ENCODE measurements at places on chromosomes 5 and 9.

DNA sequence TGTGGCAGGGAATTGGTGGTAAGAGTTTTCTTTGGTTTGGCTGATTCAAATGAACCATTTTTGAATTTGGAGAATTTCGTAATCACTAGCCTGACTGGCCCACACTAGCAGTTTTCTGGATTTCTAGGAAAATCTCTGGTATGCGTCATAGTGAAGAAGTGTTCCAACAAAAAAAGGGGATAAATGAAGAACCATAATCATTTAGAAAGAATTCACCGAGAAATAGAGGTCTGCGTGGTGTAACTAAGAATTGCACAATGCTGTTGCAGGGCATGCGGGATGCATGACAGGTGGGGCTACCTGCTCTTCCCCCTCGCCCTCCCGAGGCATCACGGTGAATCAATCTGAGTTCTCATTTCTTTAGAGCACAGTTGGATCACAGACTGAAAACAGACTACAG lies 232.3 kb upstream of the PAPPA start:
- DNase-seq, result no peak

DNA sequence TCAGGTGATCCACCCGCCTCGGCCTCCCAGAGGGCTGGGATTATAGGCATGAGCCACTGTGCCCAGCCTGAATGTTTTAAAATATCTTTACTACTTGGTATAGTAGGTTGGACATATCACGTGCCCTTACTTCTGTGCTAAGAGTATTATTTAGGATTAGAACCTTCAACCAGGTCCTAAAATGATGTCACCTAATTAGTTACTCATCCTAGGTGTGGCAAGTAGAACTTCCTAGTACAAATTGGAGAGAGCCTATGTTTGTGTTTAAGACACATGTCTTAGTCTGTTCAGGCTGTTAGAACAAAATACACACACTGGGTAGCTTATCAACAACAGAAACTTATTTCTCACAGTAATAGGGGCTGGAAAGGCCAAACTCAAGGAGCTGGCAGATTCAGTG lies 51.5 kb downstream of the ZFAND5 start:
- no peak for DNase-seq

GRCh38 chr9:136354592-136355085 lies 8.9 kb downstream of the DNLZ start:
- DNase-seq, result no peak

DNA sequence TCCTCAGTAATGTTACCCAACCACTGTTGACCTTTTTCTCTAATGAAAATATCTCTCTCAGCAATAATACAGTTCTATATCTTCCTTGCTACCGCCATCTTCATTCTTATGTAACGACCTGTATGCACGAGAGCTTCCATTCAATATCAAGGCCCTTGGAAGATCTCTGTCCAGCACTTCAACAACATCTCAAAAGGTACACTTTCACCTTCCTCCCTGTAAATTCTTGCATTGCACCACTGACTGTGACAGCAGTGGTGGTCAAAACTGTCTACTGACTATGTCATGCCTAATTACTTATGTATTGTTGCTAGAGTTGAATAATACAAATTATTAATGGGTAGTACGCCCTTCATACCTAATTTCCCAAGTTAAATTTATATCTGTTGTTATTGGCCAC lies 53.3 kb downstream of the ANXA1 start:
- DNase-seq, result no peak

DNA sequence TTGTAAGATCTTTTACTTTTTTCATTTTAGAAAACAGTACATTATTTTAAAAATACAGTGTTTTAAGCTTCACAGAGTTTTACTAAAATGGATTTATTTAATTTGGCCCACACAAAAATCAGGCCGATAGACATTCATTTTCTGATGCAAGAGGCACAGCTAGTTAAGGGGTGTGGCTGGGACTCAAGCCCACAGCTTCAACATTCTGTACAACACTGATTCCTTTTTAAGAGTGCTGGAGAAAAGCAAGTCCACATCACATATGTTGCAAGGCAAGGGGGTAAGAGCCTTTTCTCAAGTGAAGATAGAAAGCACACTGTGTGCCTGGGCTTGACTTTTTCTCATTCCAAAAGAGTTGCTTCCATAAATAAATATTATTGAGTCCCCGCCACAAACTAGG lies 195.9 kb downstream of the RFK start:
- no peak for DNase-seq

DNA sequence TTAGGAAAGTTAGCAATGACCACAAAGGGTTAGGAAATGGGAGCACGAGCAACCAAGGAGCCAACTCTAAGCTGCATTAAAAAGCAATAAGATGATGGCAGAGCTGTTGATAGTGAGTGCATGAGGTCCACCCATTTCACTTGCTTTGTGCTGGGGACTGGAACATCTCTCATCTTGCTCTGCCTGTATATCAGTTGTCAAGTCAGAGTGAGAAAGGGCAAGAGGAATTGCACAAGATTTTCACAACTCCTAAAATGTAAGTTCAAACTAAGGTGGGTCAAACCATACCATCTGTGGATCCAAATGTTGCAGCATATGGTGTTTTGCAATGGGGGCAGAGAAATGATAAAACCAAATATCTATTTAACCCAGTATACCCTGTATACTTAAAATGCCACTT lies 2.8 kb upstream of the ESM1 start:
- DNase-seq, result no peak

DNA sequence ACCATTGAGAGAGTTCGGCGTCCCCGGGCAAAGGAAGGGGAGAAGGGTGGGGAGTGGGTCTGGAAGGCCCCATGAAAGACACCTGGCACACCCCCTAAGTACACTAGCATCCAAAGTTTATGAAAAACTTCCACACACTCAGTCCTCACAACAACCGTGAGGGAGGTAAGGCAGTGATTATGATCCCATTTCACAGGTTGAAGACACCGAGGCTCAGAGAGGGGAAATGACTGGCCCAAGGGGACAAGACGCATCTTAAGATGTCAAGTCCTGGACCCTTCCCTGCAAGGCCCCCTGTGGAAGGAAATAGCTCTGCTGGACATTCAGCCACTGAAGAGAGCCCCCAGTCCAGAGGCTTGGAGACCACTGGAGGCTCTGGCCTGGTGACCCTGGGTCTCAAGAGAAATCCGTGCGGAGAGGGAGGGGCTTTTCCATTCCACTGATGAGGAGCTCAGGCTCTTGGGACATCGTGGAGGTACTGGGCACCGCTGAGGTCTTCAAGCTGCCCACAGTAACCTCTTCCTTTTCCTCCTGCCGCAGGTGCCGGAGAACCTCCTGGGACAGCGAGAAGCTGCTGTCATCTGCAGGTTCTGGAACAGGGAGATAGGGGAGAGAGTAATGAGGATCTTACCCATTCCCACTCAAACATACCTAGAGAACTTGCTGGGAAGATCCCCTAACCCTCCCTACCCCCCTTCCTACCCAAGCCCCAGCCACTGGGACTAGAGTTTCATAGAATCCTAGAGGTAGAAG lies 5.2 kb downstream of the SMIM33 start:
- DNase-seq, result no peak

DNA sequence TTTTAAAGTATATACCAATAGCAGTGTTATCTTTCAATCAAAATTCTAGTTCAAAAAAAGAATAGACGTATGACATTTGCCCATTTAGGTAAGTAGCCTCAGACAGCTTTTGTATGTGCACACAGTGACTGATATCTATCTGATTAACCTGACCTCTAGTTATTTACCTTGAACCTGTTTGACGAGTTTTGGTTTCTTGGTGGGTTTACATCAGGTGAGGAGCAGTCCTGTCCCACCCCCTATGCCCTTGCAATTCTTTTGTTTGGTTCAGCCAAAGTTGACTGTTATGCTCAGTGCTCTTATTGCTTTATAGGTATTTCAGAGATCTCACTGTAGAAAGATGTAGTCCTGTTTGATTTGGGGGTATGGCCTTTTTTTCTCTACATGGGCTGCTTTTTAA lies 147.2 kb downstream of the ISOC1 start:
- DNase-seq, result no peak

- no peak for DNase-seq
Measured at GRCh38 chr5:27523629-27524028, 485.2 kb upstream of the CDH9 start.

GRCh38 chr9:112501287-112501686 lies 14.7 kb downstream of the KIAA1958 start:
- no peak for DNase-seq

GRCh38 chr5:65760504-65761275 lies 38.7 kb downstream of the NLN start:
- DNase-seq, result no peak

All from left hindlimb (tissue), 1 donor.